ENCODE measurements at places on chromosomes 2 and 18.
A peak's percentile ranks its signal among the peaks of the same experiment; 100 is the strongest.

DNA sequence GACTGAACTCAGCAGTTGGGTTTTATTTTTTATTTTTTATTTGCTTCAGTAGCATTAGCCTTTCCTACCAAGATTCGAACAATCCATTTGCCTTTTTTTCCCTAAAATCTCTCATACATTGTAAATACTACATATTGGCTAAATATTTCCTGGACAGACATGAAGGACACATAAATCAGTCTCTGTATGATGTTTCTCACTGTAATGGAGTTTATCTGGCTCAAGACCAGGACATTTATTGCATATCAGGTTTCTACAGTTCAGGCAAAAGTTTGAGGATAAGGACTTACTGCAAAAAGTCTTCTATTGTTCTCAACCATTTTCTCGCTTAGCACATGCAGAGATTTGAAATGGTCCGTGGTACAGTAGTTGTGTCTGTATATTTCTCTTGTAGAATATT is 3.3 kb downstream of the CLUL1 start:
- no peak for DNase-seq

DNA sequence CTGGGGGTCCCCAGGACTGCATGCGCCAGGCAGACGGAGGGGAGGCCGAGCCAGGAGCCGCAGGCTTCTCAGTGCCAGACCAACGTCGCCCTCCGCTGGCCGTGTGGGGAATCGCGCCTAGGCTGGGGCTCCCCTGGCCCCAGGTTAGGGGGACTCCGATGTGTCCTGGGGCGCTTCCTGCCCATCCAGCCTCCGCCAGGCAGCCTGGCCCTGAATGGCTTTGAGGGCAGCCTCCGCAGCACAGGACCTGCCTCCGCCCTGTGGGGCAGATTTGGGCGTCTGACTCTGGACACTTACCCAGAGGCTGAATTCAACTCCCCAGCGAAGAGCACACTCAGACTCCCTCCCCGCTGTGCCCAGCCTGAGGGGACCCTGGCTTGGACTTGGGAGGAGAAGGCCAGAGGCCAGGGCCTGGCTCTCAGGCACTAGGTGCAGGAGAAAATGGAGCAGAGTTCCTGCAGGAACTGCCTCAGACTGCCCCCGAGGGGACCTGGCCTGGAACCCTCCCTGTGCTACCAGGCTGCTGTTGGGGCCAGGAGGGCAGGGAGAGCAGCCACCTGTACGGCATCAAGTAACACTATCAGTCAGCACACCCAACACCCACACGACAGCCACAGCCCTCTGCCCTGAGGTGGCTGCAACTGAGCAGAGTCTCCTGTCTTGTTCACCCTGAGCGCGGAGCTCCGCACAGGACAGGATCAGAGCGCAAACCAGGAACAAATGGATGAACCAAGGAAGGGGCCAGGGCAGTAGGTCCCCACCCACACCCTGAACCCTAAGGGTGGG is 597 bp upstream of the TEKT4 start:
- no peak for DNase-seq

DNA sequence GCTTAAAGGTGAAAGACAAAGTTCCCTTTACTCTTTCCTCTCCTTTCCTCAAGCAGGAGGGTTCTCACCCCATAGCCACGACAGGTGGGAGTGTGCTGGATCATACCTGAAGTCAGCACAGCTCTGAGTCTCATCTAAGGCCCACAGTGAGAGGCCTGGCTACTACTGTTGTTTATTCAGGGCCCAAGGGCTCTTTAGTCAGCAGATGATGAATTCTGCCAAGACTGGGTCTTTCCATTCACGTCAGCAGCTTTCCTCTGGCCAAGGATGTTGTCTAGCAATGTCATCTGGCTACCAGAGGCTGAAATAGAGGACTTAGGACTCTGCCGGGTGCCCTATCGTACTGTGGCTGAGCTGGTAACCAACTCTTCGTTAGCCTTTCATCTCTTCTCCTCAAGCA is 308.4 kb upstream of the THUMPD2 start:
- DNase-seq = no peak

- no peak for DNase-seq
Measured at GRCh38 chr2:240523451-240524281, 34.1 kb downstream of the ANKMY1 start.

DNA sequence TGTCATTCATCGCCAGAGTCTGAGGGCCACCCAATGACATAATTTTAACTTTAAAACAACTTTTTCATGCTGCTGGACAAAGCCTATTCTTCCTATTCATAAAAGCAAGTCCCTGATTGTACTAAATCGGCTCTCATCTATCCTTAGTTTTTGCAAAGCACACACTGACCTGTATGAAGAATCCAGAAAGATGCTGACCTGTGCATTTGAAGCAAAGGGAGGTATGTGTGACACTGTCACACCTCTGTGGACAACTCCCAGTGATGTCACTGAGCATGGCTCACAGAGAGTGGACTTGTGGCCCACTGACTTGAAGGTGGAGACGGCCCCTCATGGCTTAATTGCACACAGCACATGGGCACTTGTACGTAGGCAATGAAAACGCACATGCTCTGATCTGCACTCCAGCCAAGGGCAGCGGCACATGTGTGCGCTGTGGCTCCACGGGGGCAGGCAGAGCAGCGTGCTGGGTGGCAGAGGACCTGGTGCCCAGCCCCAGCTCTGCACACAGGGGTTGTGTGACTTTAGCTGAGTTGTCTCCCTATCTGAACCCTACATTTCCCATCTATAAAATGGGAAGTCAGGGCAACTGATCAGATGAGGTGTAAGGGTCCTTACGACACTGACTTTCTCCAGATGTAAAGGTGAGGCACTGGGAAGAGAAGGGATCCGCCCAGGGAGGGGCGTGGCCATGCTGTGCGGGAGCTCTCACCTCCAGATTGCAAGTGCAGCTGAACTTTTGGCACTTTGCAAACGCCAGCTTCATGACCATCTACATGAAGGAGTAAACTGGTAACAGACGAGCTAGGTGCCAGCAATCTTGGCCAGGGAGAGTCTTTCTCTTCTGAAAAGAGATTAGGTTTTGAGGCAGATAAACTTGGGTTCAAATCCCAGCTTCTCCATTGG is 14.3 kb upstream of the ODC1 start:
- no peak for DNase-seq

GRCh38 chr18:5851998-5852397 is 43.3 kb downstream of the TMEM200C start:
- DNase-seq = no peak

- DNase-seq = peak; percentile 88
Measured at GRCh38 chr2:95345563-95346230, 48.5 kb downstream of the KCNIP3 start.

DNA sequence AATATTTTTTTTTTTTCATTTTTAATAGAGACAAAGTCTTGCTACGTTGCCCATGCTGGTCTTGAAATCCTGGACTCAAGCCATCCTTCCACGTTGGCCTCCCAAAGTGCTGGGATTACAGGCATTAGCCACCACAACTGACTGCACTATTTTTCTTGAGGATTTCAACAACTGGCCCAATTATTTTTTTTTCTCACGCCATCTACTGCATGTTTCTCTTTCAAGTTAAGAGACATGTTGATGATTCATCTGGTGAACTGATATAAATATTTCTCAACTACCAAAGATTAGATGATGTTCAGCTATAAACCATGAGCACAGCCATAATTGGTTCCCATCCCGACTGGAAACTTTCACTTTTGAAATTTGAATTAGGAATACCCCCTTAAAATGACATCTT is 688.4 kb upstream of the SYT4 start:
- DNase-seq = no peak
